Activated naive CD4-positive, alpha-beta T cell treated with Interleukin-2 at 50 U/mL for 16 hours (primary cell): ENCODE measurements at places on chromosomes 13 and 19.

GRCh38 chr13:52036037-52036436 lies 11.5 kb downstream of the UTP14C start:
- no peak for DNase-seq

GRCh38 chr19:5579286-5579685 lies 11.5 kb upstream of the TINCR start:
- DNase-seq, result no peak

GRCh38 chr19:9295411-9295849 lies 14.2 kb downstream of the ZNF699 start:
- no peak for DNase-seq

DNA sequence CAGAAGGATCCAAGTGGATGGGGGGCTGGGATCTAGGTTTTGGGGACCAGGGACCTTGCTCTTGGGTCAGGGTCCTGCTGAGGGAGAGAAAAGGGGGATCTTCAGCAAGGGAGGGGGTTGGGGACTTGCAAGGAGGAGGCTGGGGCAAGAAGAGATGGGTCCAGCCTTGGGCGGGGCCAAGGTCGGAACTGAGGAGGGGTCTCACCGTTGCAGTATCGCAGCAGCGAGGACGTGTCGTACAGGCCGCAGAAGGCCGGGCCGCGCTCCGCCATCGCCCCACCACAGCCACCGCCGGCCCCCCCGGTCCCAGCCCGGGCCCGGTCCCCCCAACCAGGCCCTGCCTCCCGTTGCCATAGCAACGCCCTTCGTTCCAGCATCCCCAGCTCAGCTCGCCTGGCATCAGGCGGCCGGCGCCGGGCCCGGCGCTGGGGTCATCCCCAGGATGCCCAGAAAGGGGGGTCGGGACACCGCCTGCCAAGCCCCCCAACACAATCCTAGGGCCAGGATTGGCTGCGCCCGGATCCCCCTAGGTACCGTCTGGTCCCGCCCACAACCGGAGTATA lies 6.0 kb upstream of the EML2 start:
- DNase-seq, result no peak

GRCh38 chr13:110349239-110349638 lies 42.2 kb downstream of the COL4A2 start:
- no peak for DNase-seq

GRCh38 chr13:39353988-39354387 lies 249.0 kb downstream of the LHFPL6 start:
- no peak for DNase-seq

GRCh38 chr13:100443278-100443997 lies 145.2 kb downstream of the GGACT start:
- no peak for DNase-seq

DNA sequence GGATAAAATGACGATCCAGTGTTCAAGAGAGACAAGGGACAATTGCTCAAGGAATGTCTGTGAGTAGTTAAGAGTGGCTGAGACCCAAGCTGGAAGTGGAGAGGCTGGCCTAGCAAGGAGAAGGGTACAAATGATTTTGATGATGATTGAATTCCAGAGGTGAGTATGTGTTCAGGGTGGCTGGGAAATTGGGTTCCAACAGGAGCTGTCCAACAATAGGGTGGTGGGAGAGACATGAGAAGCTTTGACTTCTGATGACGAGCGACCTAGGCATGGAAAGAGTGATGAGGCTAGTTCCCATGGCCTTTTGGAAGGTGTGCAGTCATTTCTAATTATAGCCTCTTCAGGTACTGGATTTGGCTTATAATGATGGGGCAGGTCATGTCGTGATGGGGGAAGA lies 29.1 kb upstream of the DCLK1 start:
- DNase-seq, result no peak
